Stimulated activated CD4-positive, alpha-beta T cell treated with anti-CD3 and anti-CD28 coated beads, Interleukin-1b, Interleukin-23, amount 100 ng/mL, for 24 hours (primary cell): ENCODE measurements at places on chromosomes 6 and 20.

DNA sequence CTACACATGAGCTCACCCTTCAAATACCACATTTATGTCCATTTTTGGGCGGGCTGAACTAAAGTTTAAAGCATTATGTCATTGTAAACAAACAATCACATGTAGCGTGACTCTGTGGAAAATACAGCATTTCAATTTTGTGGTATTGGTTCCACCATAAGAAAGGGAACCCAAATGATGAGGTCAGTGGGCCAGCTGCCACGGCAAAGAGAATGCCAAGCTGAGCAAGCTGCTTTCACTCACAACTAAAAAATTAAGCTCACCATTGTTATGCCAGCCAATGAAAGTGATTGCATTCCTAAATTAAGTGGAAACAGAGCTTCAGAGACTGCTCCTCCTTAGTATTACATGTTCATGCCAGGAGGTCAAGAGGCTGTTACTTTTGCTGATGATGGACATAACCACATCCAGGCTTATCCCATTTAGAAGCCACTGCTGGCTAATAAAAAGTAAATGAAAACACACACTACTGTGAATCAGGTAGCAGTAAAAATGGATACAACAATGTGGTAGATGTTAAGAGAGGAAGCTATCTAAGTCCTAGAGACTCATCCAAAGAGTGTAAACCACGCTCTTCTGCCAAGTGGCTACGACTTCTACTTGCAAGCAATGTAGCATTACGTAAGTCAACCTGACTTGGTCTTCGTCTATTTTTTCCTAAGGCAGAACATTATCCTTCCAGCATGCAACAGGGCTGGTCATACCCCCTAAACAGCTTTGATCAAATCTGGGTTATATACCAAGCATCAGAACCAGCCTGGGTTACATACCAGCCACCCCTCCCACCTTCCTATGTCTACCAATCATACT lies 164.8 kb downstream of the BACH2 start:
- DNase-seq = no peak

- no peak for DNase-seq
Measured at GRCh38 chr6:56764081-56764566, 121.4 kb upstream of the DST start.

- no peak for DNase-seq
Measured at GRCh38 chr6:19342616-19343015, 494.6 kb upstream of the ID4 start.

- DNase-seq = no peak
Measured at GRCh38 chr6:157761331-157761921, 61.6 kb upstream of the SNX9 start.

- no peak for DNase-seq
Measured at GRCh38 chr6:280775-281468, 11.4 kb upstream of the DUSP22 start.

- no peak for DNase-seq
Measured at GRCh38 chr6:167963589-167964057, 33.8 kb upstream of the KIF25 start.

- DNase-seq = no peak
Measured at GRCh38 chr6:168507297-168507696, 66.3 kb downstream of the SMOC2 start.

DNA sequence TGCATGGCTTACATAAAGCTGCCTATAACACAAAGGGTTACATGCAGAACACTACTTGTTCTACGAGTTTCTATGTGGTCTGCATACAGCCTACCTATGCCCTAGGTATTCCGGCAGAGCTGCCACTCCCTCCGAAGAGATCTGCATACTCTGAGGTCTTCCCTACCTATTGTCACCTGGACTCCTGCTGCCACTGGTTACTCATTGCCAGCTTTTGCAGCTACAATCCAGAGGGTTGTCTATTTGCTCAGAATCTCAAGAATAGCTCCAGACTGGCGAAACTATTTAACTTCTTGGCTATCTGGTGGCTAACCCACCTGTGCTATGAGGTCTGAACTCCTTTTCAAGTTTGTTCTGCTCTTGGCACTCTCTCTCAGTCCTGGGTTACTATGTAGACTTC lies 323.3 kb downstream of the BMP2 start:
- DNase-seq = no peak

- DNase-seq = no peak
Measured at GRCh38 chr6:85347812-85348211, 102.1 kb upstream of the NT5E start.

- DNase-seq = no peak
Measured at GRCh38 chr6:103570431-103570830, 1289.3 kb downstream of the HACE1 start.

DNA sequence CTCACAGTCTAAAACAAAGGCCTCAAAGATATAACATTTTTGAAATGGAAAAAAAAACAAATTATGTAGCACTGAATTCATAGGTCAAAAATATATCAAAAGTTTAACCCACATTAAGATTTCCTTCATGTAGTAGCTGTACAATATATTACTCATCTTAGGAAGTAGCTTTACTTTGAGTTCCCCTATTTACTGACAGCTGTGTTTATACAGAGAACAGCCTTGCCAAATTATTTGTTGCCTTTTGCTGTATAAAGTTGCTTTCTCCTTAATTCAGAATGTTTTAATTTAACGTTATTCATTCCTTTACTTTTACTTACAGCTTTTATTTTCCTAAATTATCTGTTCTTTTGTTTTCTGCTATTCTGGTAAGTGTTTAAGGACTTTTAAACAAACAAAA lies 181.0 kb downstream of the COL12A1 start:
- DNase-seq = no peak

GRCh38 chr6:10215326-10216110 lies 199.4 kb downstream of the TFAP2A start:
- DNase-seq = no peak

DNA sequence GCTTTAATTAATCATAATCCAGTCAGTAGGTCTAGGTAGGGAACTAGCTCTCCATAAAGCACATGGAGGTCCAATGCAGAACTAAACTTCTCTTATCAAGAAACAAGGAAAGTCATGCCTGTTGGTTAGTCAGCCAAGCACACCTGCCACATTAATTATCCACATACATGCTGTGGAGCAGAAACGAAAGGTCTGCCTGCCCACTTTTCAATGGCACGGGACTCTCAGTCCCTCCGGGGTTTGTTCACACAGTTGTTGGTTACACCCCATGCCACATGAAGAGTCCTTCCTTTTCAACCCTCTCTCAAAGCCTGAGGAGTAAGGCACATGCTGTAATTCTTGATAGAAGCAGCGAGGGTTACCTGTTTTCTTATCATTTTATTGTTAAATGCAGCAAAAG lies 1096.4 kb upstream of the MAP3K7 start:
- no peak for DNase-seq

DNA sequence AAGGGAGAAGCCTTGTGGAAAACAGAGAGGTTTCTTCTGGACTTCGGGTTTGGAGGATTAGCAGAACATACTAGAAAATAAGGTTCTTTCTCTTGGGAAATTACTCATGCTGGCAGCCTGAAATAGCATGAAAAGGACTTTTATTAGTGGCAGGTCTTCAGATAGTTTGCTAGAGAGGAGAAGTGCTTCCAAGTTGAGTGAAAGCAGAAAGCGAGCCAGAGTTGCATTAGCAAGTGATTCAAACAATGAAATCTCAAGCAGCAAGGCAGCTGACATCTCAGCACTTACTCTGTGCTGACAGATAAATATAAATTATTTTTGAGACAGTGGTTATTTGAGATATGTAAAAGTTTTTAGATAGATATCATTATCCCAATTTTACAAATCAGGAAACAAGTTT lies 91.9 kb downstream of the PLCB4 start:
- DNase-seq = no peak

- DNase-seq = no peak
Measured at GRCh38 chr20:19908576-19908975, 108.6 kb upstream of the NAA20 start.

DNA sequence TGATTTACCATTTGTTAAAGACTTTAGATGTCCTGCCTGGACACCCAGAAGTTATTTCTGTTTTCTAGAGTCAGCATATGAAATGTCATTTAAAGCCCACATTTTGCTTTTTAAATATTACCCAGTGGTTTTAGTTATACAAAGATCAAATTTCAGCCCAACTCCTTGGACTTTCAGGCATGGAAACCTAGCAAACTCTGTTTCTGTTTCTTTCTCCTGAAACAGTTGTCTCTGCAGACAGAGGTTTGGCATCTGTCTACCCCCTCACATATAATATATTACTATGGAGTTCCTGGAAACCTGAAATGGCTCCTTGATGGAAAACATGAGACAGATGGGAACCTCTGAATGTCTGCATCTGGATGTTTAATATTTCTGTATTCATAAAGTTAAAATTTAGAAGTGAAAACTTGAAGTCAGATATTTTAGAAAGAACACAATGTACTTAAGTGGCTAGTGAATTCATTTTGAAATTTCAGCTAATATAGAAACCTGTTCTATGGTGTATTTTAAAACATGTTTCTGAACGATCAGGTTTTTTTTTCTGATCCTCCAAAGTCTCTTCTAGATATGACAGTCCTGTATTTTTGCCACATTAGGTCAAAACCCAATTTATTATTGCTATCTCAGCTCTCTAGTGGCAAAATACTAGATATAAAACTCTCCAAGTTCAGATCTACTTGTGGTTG lies 743.3 kb downstream of the CD109 start:
- no peak for DNase-seq

DNA sequence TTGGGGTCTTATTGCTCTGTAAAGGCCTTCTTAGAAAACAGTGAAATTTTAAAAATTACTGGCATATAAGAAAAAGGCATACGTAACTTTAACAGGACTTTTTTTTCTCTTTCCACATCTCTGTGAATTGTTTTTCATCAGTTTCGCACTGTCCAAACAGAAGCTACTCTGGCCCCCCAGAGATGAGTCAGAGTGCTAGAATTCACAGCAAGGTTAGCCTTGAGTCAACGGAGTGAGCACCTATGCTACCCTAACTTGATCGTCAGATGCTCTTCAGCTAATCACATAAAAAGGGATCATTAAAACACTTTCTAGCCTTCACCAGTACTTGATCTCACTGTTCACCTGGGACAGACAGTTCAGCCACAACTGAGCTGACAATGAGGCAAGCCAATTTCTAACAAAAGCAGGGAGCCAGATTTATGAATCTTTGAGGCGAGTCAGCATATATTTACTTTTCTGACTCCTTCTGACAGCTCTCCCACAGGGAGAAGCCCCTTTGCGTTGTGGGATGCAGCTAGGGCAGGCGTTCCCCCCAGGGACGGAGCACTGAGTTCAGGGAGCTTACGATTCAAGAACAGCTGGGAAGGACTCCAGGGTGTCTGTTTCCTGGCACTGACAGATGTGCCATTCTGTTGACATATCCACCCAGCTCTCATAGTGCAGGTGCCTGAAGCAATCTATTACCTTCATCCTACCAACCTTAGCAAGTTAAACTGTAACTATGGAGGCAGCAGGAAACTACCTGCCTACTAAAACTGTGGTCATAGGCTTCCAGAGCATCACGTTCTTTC lies 46.4 kb upstream of the SPDEF start:
- no peak for DNase-seq

DNA sequence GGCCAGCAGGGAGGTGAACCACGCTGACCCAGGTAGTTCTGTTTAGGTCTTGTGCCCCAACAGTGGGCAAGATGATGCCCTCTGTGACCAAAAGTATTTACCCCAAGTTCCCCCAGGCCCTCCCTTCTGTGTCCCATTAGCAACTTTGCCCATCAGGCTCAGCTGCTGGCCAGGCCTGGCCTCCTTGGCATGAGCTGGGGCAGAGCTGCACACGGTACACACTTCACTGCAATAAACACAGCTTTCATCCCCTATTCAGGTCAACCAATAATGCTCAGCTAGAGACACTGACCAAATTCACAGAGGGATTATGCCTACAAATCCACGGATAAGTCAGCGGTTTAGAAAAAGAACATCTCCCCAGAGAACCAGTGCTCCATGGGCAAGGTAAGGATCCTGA lies 103.7 kb downstream of the SLC23A2 start:
- DNase-seq = no peak

GRCh38 chr6:11276228-11276627 lies 43.8 kb upstream of the NEDD9 start:
- DNase-seq = no peak

- DNase-seq = no peak
Measured at GRCh38 chr6:138455746-138456400, 43.4 kb downstream of the NHSL1 start.

DNA sequence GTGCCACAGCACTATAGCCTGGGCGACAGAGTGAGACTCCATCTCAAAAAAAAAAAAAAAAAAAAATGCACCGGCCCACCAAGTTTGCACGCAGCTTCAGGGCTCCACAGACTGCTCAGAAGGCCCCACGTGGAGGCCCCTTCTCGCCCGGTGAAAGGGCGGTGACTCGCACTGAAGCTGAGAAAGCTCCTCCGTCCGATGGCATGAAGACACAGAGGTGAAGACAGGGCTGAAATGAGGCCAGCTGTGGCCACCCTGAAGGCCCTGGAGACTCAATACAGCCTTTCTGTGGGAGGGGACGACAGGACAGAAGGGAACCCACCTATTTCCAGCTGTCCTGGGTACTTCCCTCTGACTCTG lies 84.0 kb downstream of the PTPN1 start:
- DNase-seq = no peak

GRCh38 chr6:161747506-161747905 lies 473.6 kb upstream of the AGPAT4 start:
- no peak for DNase-seq

- no peak for DNase-seq
Measured at GRCh38 chr20:24459733-24460132, 9.7 kb upstream of the SYNDIG1 start.

DNA sequence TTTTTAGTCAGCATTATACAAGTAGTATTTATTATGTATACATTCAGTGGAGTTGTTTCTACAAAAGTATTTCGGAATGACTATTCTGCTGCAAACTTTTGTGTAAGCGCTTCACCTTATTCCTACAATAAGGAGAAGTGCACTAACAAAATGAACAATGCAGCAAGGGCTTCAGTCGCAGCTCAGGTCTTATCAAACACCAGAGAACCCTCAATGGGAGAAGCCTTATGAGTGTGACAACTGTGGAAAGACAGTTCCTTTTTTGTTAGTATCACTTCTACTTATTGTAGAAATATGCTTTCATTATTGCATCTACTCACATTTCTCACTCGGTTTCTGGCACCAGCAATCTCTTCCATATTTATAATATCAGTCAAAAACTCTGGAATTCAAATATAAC lies 18.8 kb downstream of the ZKSCAN3 start:
- DNase-seq = no peak

GRCh38 chr6:43129434-43130194 lies 41.5 kb upstream of the SRF start:
- DNase-seq = no peak

- no peak for DNase-seq
Measured at GRCh38 chr6:148760568-148761526, 14.0 kb downstream of the UST start.
